ENCODE measurements at places on chromosomes 11 and 22.

DNA sequence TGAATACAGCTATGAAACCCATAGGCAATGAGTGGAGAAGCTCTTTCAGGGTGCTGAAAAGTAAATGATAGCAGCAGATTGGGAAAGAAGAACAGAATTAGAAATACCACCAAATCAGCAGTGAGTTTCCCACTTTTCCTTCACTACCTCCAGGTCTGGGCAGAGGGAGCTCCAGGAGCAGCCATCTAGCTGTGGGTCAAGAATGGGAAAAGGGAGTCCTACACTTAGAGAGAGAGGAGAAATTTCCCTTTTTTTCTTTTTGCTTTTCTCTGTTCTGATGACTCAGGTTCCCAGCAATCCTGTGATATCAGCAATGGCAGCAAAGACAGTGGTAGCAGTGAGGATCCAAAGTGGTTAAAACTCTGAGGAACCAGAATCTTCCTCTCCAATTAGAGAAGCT lies 263.9 kb downstream of the NXPE2 start:
- no peak for DNase-seq

DNA sequence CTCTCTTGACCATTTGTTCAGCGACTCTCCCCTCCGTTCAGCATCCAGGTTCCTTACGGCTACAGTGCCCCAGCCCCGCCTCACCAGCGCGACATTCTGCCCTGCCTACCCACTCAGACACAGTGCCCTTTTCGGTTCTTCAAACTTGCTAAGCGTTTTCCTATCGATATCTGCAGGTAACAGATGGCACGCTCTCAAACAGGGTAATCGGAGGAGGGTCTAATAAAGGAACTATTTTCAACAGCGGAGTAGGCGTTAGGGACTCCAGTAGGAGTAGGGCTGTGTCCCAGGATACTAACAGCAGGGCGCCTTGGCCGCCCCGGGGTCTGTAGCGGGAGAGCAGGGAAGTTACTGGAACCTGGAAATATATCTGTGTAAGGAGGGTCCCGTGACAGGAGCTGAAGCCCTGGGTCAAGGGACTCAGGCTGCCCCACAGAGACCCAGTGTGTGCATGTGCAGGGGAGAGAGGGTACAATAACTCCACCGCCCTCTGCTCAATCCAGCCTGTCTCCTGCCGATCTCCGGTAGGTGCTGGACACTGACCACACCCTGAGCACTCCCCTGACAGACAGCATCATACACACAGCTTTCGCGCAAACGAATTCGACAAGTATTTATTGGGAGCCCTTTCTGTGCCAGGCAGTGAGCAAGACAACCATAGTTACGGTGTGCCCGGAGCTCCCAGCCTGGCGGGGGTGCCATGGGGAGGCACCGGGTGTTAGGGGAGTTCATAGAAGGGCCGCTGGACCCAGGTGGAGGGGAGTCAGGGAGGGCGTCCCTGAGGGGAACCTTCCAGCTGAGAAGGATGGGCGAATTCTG lies 2.1 kb downstream of the KLHL35 start:
- peak; percentile 75 for DNase-seq

GRCh38 chr11:47495011-47495855 lies 46.3 kb upstream of the RAPSN start:
- DNase-seq, result no peak

- no peak for DNase-seq
Measured at GRCh38 chr22:37121887-37122591, 12.5 kb upstream of the TMPRSS6 start.

DNA sequence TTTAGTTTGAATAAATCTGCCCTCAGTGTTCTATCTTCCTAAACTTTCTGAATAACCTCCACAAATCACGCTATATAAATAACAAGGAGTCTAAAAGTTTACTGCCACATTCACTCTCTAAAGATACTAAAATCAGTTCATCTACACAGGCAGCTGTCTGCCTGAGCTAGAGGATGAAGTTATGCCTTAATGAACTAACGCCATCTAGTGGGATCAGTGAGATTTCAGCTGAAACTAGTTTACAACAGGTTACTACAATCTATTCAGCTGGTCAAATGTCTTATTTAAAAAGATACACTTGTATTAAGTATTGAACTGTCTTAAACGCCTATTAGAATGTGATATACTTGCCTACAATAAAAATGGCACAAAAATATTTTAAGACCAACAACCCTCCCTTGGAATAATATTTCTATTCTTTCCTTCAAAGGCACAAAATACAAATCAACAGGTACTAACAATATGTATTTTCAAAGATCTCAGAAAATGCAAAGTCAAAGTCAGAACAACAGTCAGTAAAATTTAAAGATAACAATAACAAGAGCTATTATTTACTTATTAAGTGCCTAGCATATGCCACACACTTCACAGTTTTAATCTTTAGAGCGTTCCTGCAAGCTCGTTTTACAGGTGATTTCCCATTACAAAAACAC lies 84.1 kb downstream of the LARGE2 start:
- no peak for DNase-seq

DNA sequence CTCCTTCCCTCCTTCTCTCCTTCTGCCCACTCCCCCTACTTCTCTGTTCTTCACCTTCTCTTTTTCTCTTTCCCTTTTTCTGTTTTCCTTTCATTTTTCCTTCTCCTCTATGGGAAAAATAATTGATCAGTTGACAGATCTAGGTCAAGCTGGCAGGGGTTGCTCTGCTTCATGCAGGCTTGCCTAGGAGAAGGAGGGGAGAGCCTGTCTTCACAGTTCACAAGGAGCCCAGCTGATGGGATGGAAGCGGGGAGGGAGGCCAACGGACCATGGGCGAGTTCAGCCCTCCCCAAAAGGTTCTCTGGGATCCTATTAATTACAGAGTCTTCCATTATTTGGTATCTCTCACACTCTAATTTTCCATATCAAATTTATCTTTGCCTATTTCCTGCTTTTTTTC lies 5.5 kb downstream of the NTM start:
- peak; percentile 72 for DNase-seq

GRCh38 chr11:73284106-73284505 lies 12.0 kb downstream of the P2RY6 start:
- no peak for DNase-seq

- DNase-seq, result no peak
Measured at GRCh38 chr11:92948116-92948515, 21.3 kb upstream of the MTNR1B start.

DNA sequence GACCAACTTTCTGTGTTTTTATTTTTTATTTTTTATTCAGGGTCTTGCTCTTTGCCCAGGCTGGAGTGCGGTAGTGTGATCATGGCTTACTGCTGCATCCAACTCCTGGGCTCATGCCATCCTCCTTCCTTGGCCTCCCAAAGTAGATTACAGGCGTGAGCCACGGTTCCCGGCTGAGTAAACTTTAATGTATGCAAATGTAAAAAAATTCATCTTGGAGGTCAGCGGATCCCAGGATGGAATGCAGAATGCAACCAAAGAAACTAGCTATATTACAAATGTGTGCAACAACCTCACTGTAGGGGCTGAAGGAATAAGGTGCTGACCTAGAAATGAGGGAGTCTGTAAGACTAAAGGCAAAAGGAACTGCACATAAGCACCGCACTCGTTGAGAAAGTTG lies 6.2 kb upstream of the CDK2AP2 start:
- no peak for DNase-seq

- DNase-seq, result no peak
Measured at GRCh38 chr11:44368886-44369285, 58.9 kb upstream of the ALX4 start.

DNA sequence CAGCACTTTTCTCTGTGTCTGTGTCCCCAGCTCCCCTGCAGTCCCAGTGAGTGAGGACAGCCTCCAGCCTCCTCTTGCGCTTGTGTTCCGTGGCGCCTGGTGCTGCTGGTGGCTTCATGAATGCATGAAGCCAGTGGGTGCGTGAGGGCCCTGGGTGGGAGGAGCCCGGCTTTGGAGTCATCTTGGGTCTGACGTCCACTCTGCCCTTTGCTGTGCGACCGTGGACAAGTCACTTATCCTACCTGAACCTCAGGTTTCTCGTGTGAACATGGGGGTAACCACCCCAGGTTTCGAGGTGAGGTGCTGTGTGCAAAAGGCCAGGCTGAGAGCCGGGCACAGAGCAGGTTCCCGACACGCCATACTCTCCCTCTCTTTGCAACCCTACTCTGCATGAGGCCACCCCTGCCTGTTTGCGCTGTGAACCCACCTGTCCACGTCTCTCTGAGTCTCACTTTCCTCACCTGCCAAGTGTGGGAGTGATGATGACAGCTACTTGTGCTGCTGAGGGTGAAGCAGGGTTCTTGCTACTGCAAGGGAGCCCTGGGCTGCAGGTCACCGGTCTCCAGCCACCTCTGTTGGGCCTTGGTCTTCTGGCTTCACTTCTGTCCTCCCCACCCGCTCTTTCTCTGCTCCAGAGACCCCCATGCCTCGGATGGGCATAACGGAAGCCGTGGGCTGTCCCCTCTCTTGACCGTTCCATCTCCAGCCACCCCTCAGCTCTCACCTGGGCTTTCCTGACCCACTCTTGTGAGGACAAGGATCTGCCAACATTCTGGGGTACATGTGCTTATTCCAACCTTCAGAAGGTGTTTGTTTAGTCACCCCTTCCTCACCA lies 537.6 kb downstream of the TBC1D22A start:
- no peak for DNase-seq

GRCh38 chr11:16791191-16791961 lies 52.9 kb downstream of the C11orf58 start:
- no peak for DNase-seq

- no peak for DNase-seq
Measured at GRCh38 chr11:44968510-44968909, 17.8 kb upstream of the TP53I11 start.

GRCh38 chr11:128728767-128729587 lies 35.1 kb downstream of the FLI1 start:
- no peak for DNase-seq

DNA sequence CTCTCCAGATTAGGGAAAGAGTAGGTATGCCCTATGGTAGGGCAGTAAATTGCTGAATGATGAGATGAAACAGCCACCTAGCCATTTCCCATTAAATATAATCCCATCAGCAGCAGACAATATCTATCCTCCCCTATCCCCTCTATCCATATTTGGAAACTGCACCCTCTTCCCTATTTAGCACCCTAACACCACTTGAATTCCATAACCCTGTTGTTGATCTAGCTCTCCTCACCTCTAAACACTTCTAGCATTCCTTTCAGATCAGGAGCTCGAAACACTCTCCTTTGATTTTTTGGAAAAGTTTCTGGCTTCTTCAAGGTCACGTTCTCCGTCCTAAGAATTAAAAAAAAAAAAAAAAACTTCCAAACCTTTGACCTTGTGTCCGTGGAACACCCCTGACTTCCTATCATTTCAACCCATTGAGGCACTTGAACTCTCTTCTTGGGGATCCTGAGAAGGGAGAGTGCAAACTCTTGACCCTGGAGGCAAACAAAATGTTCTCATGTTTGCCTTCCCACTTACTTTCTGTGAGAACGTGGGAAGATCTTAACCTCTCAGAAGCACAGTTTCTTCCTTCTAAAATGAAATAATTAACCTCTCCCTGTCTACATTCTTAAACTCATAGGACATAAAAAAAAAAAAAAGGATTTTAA lies 19.0 kb downstream of the TRIM5 start:
- DNase-seq, result no peak

- no peak for DNase-seq
Measured at GRCh38 chr11:34012734-34013133, 38.8 kb upstream of the CAPRIN1 start.

DNA sequence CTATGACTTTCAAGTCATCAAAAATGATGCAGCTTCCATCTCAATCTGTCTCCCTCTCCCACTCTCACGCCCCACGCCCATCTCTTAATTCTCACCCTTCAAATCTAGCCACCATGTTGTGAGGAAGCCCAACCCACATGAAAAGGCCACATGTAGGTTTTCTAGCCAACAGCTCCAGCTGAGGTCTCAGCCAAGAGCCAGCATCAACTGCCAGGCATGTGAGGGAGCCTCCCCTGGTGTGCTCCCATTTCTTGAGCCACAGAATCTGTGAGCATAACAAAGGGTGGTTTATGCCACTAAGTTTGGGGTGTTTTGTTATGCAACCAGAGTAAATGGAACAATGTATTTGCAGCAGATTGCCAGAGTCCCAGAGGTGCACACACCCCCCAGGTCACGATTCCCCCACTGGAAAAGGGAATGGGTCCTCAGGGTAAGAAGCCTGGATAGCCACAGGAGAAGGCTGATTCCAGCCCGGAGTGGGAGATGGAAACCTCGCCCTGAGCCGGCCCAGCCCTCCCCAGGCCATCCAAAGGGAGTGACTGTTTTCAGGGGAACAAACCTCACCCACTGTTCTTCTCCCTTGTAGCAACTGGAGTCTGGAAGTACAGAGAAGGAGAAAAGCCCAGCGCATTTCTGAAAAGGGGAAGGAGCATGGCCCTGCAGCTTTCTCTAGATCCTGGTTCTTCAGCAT lies 20.0 kb upstream of the LINC01488 start:
- DNase-seq, result no peak

- no peak for DNase-seq
Measured at GRCh38 chr11:121445071-121445768, 6.9 kb upstream of the SORL1 start.

DNA sequence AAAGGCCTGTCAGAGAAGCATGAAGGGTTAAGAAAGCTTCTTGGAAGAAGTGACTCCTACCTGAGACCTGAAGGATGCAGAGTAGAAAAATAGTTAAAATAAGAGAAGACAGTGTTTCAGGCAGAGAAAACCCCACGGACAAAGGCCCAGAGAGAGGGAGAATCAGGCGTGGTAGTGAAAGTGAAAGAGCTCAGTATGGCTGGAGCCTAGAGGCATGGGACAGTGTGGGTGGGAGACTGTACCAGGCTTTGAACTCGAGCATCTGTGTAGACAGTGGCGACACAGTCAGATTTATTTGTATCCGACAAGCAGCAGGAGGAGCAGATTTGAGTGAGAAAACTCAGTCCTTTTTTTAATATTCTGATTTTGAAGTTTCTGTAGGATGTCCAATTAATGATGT lies 360.0 kb downstream of the OPCML start:
- no peak for DNase-seq

DNA sequence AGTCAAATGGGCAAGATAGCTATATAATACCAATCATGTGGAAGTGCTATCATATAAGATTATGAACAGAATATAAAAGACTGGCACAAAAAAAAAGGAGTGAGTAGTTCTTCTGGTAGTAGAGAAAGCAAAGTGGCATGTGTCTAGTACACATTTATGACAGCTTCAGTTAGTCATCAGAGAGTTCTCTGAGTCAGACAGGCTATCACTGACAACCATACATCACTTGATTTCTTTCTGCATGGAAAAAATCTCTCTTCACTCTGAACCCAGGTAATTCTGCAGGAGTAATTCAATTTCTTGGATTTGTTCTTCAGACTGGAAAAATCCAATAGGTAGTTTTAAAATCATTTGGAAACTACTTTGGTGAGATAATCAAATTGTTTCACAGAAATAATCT lies 286.8 kb upstream of the ANO3 start:
- DNase-seq, result no peak

GRCh38 chr11:118108513-118108912 lies 21.8 kb upstream of the SMIM35 start:
- no peak for DNase-seq

DNA sequence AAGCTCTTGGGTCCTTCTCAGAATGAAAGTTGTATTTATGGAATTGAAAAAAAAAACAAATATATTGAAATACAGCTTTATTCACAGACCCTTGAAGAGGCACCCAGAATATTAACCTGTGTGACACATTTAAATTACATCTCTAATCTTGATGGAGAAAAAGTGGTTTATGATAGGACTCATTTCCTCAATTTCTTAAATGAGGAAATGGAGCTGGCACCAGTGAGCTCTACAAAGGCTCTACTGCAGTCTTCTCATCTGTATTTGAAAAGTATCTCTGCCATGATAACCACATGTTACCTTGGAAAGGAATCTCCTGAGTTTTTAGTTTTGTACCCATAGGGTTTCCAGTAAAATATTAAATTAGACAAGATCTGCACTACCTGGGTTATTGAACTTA lies 186.5 kb downstream of the HIPK3 start:
- no peak for DNase-seq

GRCh38 chr11:30310623-30311022 lies 12.3 kb upstream of the ARL14EP start:
- DNase-seq, result no peak
